ENCODE measurements at places on chromosomes 6 and 20. TPM values are rescaled to one million over a fixed set of nuclear protein-coding genes. Genes with fewer than 3 reads are reported as not detected.

SLC18B1 gene
- 11.2 TPM for total RNA-seq

HNF4A gene
- not detected for total RNA-seq

NKAIN2 gene
- total RNA-seq: not detected

CHRNA4 gene
- total RNA-seq: not detected

RUNX2 gene
- 5.9 TPM for total RNA-seq

SOX18 gene
- total RNA-seq: 8.7 TPM

SMLR1 gene
- not detected for total RNA-seq

CST3 gene
- 476 TPM for total RNA-seq

ZNF391 gene
- total RNA-seq: 0.23 TPM

BMP5 gene
- total RNA-seq: 0.13 TPM

ARG1 gene
- 31.8 TPM for total RNA-seq

BPIFB4 gene
- not detected for total RNA-seq

LY6G6D gene
- not detected for total RNA-seq

RGS19 gene
- total RNA-seq: 15.0 TPM

BRD2 gene
- 246 TPM for total RNA-seq

CALHM4 gene
- total RNA-seq: 2.6 TPM

PRPF6 gene
- 86.5 TPM for total RNA-seq

MBOAT1 gene
- 5.3 TPM for total RNA-seq

FILIP1 gene
- 0.36 TPM for total RNA-seq

RBM24 gene
- 3.1 TPM for total RNA-seq

ZFP57 gene
- total RNA-seq: not detected

POPDC3 gene
- total RNA-seq: not detected
